ENCODE measurements at places on chromosomes 3 and 15.

- no peak for DNase-seq
These were observed 19.4 kb downstream of the IDH3A start for GRCh38 chr15:78168608-78169007.

- no peak for DNase-seq
These were observed 95.4 kb downstream of the MYLK start for GRCh38 chr3:123788710-123789109.

DNA sequence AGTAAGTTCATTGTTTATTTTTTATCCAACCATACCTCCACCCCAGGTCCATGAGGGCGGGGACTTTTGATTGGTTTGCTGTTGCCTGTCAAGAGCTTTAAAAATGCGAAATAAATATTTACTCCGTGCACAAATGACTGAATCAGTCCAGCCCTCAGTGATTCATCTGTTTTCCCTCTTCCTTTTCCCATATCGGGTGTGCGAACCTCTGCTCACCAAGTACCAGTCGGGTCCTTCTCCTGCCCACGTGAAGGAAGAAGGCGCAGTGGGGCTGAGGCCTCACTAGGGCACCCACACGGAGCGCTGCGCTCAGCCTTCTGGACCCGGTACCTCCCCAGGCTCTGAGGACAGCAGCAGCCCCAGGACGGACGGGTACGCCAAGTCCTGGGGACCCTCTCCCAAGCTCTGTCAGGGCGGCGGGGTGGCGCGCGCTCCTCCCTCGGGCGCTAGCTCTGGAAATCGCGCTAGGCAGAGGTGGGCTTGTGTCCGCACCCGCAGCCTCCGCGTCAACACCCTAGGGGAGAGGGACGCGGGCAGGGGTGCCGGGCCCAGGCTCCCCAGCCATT is 70.5 kb upstream of the EPHB3 start:
- DNase-seq = no peak

- DNase-seq = no peak
These were observed 128.2 kb downstream of the SOX2 start for GRCh38 chr3:181839916-181840297.

- no peak for DNase-seq
These were observed 283.1 kb upstream of the NR2F2 start for GRCh38 chr15:96047255-96047931.

- no peak for DNase-seq
These were observed 16.1 kb downstream of the ZNF106 start for GRCh38 chr15:42474827-42475226.

GRCh38 chr15:62782071-62782841 is 260.3 kb upstream of the TPM1 start:
- no peak for DNase-seq

DNA sequence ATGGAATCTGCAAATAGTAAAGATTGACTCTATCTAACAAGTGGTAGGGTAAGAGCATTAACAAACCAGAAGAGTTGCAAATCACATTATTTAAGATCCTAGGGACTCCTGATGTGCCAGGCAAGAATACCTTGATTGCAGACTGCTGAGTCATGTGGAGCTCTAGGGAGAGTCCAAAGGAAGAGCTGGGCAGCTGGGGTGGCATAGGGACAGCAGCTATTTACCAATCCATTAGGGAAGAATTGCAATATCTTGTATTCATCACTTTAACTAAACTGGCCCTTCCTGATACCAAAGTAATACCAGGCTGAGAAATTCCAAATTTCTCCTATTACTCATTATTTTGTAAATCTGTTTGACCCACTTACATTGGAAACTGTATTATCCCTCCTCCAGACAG is 52.2 kb upstream of the ACP3 start:
- DNase-seq = no peak

DNA sequence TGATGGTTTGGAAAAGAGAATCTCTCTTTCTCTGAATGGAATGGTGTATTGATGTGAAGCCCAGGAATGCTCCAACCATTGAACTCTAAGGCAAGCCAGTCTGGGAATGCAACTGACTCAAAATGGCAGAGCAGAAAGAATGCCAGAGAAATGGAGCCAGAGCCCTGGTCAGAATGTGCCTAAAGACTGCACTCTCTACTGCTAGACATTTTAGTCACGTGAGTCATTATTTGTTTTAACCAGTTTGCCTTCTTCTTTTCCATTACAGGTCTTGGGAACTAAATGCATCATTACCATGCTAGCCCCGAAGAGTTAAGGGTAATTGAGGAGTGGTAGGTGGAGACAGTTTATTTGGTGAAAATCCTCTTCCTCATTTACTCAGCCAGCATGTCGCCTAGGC is 67.3 kb upstream of the TRIM42 start:
- DNase-seq = no peak

DNA sequence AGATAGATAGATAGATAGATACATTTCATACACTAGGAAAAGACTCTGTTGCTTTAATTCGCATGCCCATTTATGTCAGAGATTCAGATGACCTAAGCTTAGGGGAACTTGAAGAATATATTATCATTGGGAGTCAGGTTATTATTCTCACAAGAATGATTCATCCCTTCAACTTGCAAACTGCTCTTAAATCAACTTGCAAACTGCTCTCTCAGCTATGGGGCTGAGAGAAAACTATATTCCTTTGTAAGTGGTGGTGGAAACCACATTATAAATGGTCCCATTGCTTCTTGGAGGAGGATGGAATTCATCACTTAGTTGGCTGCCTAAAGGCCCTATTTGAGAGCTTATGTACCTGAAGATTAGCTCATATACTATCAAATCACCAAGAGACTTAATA is 160.9 kb upstream of the STAC start:
- DNase-seq = no peak

GRCh38 chr3:53674582-53674981 is 171.6 kb downstream of the CHDH start:
- DNase-seq = no peak

GRCh38 chr15:27454281-27455075 is 483.5 kb downstream of the GABRG3 start:
- no peak for DNase-seq

DNA sequence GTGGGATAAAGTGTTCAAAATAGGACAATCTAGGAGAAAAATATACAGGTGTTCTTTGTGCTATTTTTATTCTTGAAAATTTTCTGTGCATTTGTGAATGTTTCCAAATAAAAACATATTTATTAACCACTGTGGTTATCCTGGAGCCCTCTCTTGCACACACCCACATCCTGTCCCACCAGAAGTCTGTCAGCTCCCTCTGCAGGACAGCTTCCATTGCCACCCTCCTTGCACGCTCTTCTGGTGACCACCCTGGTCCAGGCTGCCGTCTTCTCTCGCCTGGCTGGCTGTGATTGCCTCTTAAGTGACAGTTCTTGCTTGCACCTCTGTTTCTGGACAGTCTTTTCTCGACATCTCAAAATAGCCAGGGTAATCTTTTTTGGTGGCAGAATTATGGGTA is 394.0 kb downstream of the LRTM1 start:
- DNase-seq = no peak

- no peak for DNase-seq
These were observed 4.0 kb upstream of the GP9 start for GRCh38 chr3:129056451-129057173.

All from activated CD4-positive, alpha-beta T cell treated with anti-CD3 and anti-CD28 coated beads, Interleukin-2, amount 50 U/mL, for 4 hours (primary cell).